ENCODE measurements at places on chromosomes 6 and 20. TPM values are rescaled to one million over a fixed set of nuclear protein-coding genes. Genes with fewer than 3 reads are reported as not detected.

DNA sequence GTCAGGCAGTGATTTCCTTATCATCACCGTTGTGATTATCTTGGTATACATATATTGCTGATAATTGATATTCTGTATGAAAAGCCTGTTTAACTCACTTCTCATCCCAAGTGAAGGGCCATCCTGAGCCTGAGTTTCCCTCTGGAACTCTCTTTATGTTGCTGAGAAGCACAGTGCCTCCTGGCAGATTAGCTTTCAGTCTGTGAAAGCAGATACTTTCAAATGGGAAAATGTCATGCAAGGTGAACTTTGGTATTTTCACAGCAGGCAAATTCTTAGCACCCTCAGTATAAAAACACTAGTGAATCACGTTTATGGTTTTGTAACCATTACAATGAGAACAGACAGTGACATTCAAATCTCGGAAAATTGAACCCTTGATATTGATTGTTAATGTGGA, 151.6 kb downstream of the PRIM2 start:
- H3K36me3 ChIP-seq: no peaks in the 10 kb centered on the region
- H3K27ac ChIP-seq: no peak overlapping the region
- H3K27me3 ChIP-seq: no peaks in the 10 kb centered on the region
- no peak overlapping the region for H3K4me3 ChIP-seq
- no peaks in the 10 kb centered on the region for H3K4me1 ChIP-seq

DNA sequence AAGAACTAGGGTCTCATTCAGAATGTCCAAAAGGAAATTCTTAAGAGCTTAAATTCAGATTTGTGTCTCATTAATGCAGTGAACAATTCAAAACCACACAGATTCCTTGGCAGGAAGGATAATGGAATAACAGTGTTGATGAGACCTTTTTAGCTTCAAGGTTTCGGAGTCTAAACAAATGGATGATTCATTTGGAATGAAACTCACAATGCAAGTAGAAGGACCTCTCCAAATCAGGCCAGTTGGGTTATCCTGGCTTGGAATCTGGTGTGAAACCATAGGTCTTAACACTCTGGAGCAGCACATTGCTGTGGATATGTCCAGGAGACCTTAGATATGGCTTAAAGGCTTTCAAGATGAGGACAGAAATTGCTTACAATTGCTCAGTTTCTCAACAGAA, 44.9 kb downstream of the KCTD20 start:
- no peaks in the 10 kb centered on the region for H3K27me3 ChIP-seq
- H3K4me1 ChIP-seq: no peaks in the 10 kb centered on the region
- no peak overlapping the region for H3K4me3 ChIP-seq
- H3K36me3 ChIP-seq: peaks cover 8% of the 10 kb centered on the region

- H3K36me3 ChIP-seq: no peaks in the 10 kb centered on the region
- no peaks in the 10 kb centered on the region for H3K27me3 ChIP-seq
- no peak for DNase-seq
These were observed 74.7 kb upstream of the TNFAIP3 start for GRCh38 chr6:137792160-137793033.

- no peak overlapping the region for H3K4me3 ChIP-seq
- no peak overlapping the region for H3K27ac ChIP-seq
- peaks cover 2% of the 10 kb centered on the region for H3K27me3 ChIP-seq
These were observed 4.1 kb upstream of the MATN4 start for GRCh38 chr20:45312241-45312640.

PLCB1 gene
- 9.9 TPM for total RNA-seq

MYB gene
- 44.2 TPM for total RNA-seq

CLIC5 gene
- 7.2 TPM for total RNA-seq

Data from CD8-positive, alpha-beta memory T cell (primary cell).